Muscle of back (tissue), 13 donors: ENCODE measurements at places on chromosomes 2 and 18.

GRCh38 chr2:99644419-99644787, 154.6 kb upstream of the REV1 start:
- peak; percentile 67 for DNase-seq

DNA sequence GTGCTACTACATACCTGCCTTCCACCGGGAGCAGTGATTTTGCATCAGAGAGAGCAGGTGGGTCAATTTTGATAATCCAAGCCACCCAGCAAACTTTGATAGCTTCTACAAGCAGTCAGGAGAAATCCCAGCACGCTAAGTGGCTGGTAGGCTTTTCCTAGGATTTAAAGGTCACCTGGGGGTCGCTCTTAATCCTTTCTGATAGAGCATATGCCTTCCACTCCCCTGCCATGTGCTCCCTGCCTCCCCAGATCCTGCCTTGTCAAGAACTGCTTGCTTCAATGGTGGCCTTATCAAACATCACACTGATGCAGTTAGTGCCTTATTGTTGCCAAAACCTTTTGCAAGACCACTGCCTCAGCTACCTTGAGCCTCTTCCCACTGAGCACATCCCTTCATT, 462.3 kb upstream of the MEX3C start:
- no peak for DNase-seq

DNA sequence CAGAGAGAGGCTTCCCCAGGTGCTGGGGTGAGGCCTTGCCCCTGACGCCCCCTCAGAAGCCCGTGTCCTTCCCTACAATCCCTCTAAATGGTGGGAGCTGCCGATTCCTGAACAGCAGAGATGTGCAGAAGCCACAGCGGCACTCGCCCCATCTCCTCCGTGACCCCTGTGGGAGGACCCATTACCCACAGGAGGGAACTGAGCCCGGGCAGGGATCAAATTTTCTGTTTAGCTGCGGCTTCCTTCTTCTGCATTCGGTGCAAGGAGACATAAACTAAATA, 181.2 kb upstream of the RAB6C start:
- no peak for DNase-seq

DNA sequence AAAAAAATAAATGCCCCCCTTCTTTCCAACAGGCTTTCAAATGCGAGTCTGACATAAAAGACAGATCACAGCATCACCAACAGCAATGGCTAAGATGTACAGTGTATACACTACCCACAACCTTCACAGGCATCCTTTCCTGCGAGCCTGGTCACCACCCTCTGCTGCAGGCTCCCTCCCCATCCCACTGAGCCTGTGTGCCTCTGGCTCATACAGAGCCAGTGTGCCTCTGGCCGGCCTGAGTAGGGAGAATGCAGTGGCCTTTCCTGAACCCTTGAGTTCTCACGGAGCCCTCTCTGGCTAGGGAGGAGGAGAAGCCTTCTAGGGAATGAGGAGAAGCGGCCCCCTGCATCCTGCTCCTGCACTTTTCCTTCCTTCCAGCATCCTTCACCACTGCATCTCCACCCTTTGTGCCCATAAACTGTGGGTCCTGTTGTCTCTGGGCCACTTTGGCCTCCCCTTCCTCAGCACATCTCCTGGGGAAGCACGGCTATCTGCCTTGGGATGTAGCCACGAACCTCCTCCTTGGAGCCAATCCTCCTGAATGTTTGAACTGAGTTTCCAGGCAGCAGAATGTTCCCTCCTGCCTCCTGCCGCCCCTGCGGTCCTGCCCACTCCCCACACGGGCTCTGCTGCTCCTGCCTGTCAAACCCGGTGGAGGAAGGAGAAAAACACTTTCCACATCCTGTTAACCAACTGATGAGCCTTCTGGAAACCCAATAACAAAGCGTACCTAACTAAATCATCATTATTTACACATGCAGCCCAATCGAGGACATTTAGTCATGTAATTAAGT, 22.5 kb downstream of the GYPC start:
- no peak for DNase-seq

- DNase-seq, result no peak
Measured at GRCh38 chr18:62324917-62325805, at the start of gene TNFRSF11A. TNFRSF11A (plus strand) TSS chr18:62325310; CDS start chr18:62325353, 43 bp downstream.

GRCh38 chr2:236306825-236307540, 42.8 kb upstream of the ASB18 start:
- DNase-seq, result no peak

DNA sequence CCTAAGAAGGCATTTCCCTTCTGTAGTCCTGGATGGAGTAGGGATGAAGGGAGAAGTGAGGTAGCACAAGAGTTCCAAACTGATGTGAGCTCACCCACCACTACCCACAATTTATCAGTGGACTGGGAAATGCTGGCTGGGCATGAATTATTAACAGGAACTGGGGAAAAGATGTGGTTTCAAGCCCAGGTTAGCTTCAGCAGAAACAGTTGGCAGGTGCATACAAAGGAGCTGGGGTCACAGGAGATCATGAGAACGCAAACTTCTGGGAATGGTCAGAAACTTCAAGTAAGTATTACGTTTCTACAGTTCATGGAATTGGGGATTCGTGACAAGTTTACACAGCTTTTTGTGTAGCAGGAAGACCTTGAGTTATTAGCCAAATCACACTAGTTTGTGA, 5.4 kb downstream of the CCDC141 start:
- no peak for DNase-seq

DNA sequence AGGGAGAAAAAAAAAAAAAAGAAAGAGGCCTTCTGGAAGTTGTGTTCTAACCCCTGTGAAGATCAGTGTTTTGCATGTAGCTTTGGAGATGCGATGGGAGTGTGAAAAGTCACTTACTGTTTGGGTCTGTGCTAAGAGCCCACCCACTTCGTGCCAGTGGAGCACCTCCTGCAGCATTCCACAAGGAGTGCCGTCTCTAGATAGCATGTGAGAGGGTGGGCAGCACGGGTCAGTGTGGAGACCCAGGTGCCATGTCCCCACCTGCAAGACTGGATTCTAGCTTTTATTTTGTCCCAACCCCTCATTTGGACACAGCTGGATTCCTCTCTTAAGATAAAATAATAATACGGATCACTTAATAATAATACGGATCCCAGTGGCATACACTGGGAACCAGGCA, 12.5 kb upstream of the TMEM185B start:
- DNase-seq, result no peak

DNA sequence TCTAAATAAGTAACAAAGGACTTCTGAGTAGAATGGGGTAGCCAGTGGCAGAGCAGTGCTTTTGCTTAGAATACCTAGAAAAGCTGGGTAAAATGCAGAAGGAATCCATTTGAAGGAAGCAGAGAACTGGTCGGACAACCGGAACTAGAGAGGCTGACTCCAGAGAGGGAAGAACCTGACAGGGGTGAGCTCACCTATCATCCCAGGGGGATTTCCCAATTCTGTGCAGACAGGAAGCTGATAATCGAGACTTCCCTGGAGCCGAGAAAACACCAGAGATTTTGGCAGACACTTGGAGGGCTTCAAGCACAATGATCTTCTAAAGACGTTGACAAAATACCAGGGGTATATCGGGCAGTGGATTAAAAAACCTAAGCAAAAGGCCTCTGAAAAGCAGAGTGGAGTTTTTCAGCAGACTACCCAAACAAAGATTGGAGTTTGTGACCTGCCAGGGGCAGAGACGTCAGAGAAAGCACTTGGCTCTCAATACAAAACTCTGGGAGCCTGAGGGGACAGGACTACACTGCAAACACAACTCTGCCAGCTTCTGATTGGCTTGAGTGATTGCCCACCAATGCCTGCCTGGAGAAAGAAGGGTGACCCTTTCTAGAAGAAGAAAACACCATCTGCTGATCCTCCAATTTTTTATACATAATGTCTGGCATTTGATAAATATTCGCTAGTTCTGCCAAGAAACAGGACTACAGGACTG, 67.5 kb upstream of the TTN start:
- DNase-seq, result no peak

DNA sequence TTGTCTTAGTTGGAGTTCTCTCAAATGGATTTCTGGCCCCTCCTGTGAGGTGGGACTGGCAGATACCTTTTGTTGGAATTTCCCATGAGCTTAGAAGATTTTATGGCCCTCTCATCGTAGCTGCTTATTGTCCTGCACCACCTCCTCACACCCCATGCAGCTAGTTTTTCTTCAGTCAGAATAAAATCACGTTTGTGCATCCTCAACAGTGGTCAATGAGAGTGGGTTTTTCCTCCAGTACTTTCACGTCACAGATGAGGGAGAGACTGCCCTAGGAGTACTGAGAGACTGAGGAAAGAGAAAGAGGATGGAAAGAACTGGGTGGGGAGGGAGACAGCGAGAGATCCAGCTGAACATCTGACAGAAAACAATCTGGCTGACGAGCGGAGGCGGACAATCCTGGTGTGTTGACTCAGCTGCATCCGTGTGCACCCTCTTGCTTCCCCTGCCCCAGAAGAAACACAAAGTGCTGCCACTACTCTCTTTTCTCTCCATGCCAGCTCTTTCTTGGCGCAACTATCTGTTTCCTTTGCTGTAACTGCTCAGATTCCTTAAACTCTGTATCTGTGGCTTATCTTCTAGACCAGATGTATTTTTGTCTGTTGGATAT, 7.4 kb downstream of the RAPGEF4 start:
- DNase-seq, result no peak

DNA sequence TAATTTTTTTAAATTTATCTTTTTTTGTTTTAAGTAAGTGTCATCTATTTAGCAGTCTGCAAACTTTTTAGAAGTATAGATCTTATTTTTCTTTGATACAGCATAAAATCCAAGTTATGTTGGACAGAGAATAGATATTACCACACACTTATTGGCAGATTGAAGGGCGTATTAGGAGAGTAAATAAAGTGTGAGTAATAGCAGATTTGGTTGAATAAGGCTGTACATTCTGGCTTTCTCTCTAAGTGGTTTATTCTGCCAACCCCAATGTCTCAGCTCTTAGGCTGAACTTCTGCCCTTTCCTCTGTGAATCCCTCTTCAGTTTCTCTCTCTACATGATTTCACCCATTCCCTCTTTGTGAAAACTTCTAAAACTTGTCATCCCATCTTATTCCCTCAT, 651.2 kb downstream of the DCC start:
- no peak for DNase-seq

GRCh38 chr2:84999553-84999955, 28.6 kb downstream of the KCMF1 start:
- DNase-seq, result no peak

GRCh38 chr2:38262069-38262871, 114.8 kb downstream of the ATL2 start:
- DNase-seq, result no peak

- no peak for DNase-seq
Measured at GRCh38 chr18:58525517-58525916, 103.4 kb downstream of the ALPK2 start.

GRCh38 chr2:148675708-148676107, 31.2 kb downstream of the EPC2 start:
- no peak for DNase-seq

- no peak for DNase-seq
Measured at GRCh38 chr2:68537011-68537410, 69.6 kb downstream of the APLF start.

DNA sequence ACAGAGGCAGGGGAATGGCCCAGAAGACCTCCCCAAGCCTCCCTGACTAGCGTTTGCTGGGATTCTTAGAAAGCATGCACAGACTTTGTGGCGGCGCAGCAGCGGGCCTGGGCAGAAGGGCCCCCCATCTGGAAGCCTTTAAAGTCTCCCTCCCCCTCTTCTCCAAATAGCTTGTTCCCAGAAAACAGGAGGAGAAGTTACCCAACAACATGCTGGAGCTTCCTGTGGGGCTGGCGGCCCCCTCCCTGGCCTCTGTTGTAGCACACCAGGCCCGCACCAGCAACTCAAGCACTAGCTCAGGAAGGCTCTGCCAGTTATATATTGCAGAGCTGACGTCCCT, 334.8 kb downstream of the DYSF start:
- no peak for DNase-seq

GRCh38 chr2:240198226-240198625, 57.8 kb upstream of the OTOS start:
- no peak for DNase-seq

GRCh38 chr18:27413495-27414401, 228.6 kb upstream of the CHST9 start:
- DNase-seq, result peak; percentile 91

GRCh38 chr18:57570162-57570561, 16.3 kb downstream of the FECH start:
- DNase-seq, result no peak

GRCh38 chr18:41150316-41150715, 804.7 kb upstream of the PIK3C3 start:
- DNase-seq, result no peak

DNA sequence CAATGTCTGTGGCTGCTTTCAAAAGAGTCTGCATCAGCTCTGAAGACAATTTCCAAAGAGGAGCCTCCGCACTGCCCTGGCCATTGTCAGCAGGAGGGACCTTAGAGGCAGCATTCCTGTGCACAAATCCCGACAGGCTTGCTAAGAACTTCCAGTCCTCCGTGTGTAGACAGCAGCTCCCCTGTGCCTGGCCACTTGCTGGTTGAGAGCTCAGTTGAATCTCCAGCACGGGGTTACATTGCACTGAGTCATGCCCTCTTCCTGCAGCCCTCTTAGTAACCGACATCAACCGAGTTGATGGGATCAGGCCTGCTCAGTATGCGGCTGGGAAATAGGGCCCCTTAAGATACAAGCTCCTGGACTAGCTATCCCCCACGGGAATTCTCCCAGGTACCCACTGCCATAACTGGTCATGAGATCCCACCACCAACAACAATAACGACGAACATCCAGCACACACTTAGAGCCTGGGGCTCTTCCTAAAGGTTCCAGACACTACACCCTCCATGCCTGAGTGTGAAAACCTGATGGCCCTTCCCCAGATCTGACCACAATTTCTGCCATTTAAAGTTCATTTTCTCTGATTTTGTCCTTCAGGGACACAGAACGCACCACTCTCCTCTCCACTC, 12.0 kb downstream of the ATP6V1B1 start:
- DNase-seq, result no peak

DNA sequence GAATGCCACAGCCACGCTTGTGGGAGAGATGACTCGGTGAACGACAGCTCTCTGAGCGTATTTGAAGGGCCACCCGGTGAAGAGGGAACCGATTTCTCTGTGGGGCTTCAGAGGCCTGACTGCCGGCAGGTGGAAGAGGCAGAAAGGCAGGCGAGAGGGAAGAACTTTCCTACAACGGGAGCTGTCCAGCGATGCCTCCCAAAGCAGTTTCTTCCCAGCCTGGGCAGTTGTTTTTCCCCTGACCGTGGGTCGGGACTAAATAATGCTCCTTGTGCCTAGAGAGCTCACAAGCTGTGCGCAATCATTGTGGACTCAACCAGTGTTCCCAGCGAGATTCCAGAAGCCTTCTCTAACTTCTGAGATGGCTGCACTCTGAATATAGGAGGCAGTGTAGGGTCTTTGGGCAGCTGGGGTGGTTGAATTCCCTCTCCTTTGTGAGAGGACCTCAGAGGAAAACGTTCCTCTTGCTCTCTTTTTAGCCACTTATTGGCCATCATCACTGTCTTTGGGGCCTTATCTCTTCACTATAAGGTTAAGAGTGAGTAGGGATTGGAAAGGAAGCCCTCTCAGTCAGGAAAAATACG, 710 bp downstream of the SEC11C start:
- DNase-seq, result peak; percentile 8

GRCh38 chr18:69951182-69951581, 3.5 kb upstream of the CD226 start:
- no peak for DNase-seq
